ENCODE measurements at places on chromosomes 1 and 21. TPM values are rescaled to one million over a fixed set of nuclear protein-coding genes. Genes with fewer than 3 reads are reported as not detected.

The UROD gene
- 56.0 TPM for total RNA-seq

The SLC9A1 gene
- total RNA-seq, result 8.5 TPM

The A3GALT2 gene
- 0.66 TPM for total RNA-seq

The KMO gene
- 12.8 TPM for total RNA-seq

The GJA9 gene
- not detected for total RNA-seq

The AJAP1 gene
- 7.6 TPM for total RNA-seq

The ERICH3 gene
- 3.4 TPM for total RNA-seq

The MT1HL1 gene
- total RNA-seq, result not detected

The USP24 gene
- total RNA-seq, result 80.5 TPM

The RPE65 gene
- 37.7 TPM for total RNA-seq

The ATP1A4 gene
- 0.60 TPM for total RNA-seq

The FBLIM1 gene
- 46.5 TPM for total RNA-seq

The FASLG gene
- total RNA-seq, result not detected

The GPR153 gene
- total RNA-seq, result 17.4 TPM

The CLCA4 gene
- total RNA-seq, result not detected

The AMY1B gene
- not detected for total RNA-seq

The SMYD3 gene
- total RNA-seq, result 37.1 TPM

The SYTL1 gene
- total RNA-seq, result 5.9 TPM

The NLRP3 gene
- total RNA-seq, result 2.2 TPM

The C1orf74 gene
- total RNA-seq, result 2.6 TPM

The OR2L5 gene
- total RNA-seq, result 0.44 TPM

The HAO2 gene
- not detected for total RNA-seq

The TIE1 gene
- total RNA-seq, result 33.0 TPM

The KCNN3 gene
- total RNA-seq, result 4.0 TPM

The NKAIN1 gene
- 12.1 TPM for total RNA-seq

The CRP gene
- not detected for total RNA-seq

The CCDC17 gene
- 0.93 TPM for total RNA-seq

The GCSAML gene
- total RNA-seq, result 0.82 TPM

The PCP4L1 gene
- total RNA-seq, result 31.3 TPM

The GNG4 gene
- 9.9 TPM for total RNA-seq

The HPCA gene
- 15.2 TPM for total RNA-seq

The RGS8 gene
- 160 TPM for total RNA-seq

The EPHB2 gene
- total RNA-seq, result 118 TPM

The ZFP69 gene
- total RNA-seq, result 5.4 TPM

The MIXL1 gene
- total RNA-seq, result not detected

The PSRC1 gene
- total RNA-seq, result 13.7 TPM

The BARHL2 gene
- 2.8 TPM for total RNA-seq

The S100A2 gene
- 2.3 TPM for total RNA-seq

The SMPDL3B gene
- 3.0 TPM for total RNA-seq

The SLAMF1 gene
- total RNA-seq, result not detected

The PEX10 gene
- total RNA-seq, result 32.0 TPM

The TRMT1L gene
- total RNA-seq, result 30.0 TPM

The ALPL gene
- 12.6 TPM for total RNA-seq

The CYP4A22 gene
- total RNA-seq, result not detected

The BTBD8 gene
- 151 TPM for total RNA-seq

The HNRNPCL4 gene
- not detected for total RNA-seq

The GUCA2A gene
- total RNA-seq, result not detected

The LCE3D gene
- not detected for total RNA-seq

The NECTIN4 gene
- total RNA-seq, result 3.6 TPM

The DPM3 gene
- total RNA-seq, result 39.4 TPM

The CCDC185 gene
- total RNA-seq, result not detected
